Epithelial cell of proximal tubule (primary cell): ENCODE measurements at places on chromosomes 7 and 10. TPM values are rescaled to one million over a fixed set of nuclear protein-coding genes. Genes with fewer than 3 reads are reported as not detected.

The NPFFR1 gene
- 0.14 TPM in 1 of 2 replicates, not detected in the other for total RNA-seq

The OR6V1 gene
- not detected in 2 replicates for total RNA-seq

DNA sequence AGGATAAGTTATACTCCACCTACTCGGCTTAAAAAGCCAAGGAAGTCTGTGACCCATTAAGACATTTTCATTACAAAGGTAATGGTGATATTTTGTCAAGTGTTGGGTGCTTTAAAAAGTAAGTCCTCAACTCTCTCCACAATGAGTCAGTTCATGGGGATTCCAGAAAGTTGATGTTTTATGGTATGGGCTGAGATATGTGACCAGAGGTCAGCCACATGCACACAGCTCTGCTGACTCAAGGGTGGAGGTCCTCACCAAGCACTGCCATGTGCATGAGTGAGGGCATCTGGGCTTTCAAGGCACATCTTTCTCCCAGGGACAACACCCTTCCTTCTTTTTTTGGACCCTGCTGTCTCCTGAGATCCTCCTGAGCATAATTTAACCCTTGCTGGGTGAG lies 292.9 kb downstream of the PTEN start:
- no peak for DNase-seq

GRCh38 chr7:117124591-117125220 lies 171.4 kb downstream of the ST7 start:
- DNase-seq, result peak; percentile 94

GRCh38 chr7:90723866-90724265 lies 127.7 kb downstream of the CDK14 start:
- no peak for DNase-seq

GRCh38 chr10:11879387-11880094 lies 56.4 kb downstream of the PROSER2 start:
- DNase-seq, result no peak

DNA sequence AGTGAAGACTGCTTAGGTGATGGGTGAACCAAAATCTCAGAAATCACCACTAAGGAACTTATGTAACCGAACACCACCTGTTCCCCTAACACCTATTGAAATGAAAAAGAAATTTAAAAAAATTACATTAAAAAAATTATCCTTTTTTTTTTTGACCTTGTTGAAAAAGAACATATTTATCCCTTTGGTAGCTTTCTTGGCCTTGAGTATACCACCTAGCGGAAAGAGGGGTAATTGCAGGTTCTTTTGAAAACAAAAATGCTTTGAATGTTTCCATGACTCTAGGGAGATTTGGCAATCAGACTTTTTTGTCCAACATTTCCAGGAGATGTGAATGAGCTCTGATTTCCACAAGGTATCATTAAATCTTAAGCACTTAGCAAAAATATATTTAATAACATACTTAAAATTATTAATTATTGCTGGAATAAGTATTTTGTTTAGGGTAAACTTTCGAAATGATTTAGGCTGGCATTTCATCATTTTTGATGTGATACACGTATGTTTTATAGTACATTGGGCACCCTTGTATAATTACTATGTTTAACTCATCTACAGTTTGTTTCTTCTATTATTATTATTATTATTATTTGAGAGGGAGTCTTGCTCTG lies 47.0 kb upstream of the ELMO1 start:
- DNase-seq, result no peak

GRCh38 chr7:127594490-127594889 lies 954 bp downstream of the FSCN3 start:
- no peak for DNase-seq

- no peak for DNase-seq
Observed at GRCh38 chr10:2964632-2965296, 102.6 kb upstream of the PFKP start.

- DNase-seq, result no peak
Observed at GRCh38 chr7:114952296-114952695, 30.4 kb downstream of the MDFIC start.

GRCh38 chr10:22992075-22992474 lies 64.2 kb downstream of the ARMC3 start:
- no peak for DNase-seq
